Amniotic epithelial cell (primary cell): ENCODE measurements at places on chromosomes 1 and 21.

- peak; percentile 36 for DNase-seq
Measured at GRCh38 chr1:55702064-55702463, 486.9 kb upstream of the USP24 start.

GRCh38 chr1:147891088-147891487, 11.5 kb upstream of the GJA8 start:
- DNase-seq, result no peak

GRCh38 chr1:208030288-208031091, 119.6 kb upstream of the CD34 start:
- no peak for DNase-seq

DNA sequence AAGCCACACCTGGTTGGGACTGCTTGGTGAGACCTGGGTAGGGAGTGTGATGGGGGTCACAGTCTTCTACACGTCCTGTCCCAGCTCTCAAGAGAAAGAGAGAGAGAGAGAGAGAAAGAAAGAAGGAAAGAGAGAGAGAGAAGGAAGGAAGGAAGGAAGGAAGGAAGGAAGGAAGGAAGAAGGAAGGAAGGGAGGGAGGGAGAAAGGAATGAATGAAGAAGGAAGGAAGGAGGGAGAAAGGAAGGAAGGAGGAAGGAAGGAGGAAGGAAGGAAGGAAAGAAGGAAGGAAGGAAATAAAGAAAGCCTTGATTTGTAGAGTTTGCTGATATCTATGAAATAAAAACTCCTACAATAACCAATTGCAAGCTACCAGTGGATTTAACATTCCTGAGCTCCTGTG, 28.5 kb upstream of the SOX13 start:
- DNase-seq, result no peak

DNA sequence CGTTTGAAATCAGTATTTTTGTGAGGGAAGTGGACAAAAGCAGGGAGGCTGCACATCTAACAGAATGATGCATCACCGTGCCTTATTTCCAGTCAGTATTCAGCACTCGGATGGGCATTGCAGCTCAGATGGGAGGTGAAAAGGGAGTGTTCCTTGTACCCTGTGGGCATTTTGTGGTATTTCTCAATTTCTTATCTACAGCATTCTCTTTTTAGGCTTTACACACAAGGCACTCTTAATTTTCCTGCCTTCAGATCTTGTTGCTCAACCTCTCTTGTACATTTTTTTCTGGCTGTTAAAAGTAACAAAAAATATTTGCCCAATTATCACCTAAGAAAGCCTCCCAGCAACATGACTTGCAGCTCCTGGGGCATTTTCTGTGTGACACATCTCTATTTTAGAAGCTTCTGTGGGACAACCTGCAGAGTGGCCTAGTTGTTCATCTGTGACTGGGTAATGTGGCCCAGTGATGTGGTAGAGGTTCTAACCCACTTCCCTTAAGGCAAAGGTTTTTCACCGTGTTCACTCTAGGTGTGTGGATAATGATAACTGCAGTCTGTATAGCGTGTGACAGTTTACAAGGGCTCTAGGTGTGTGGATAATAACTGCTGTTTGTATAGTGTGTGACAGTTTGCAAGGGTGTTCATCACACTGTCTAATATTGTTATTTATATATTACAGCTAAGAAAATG, 257.2 kb downstream of the PTGER3 start:
- DNase-seq, result no peak

- DNase-seq, result no peak
Measured at GRCh38 chr21:25701529-25701928, 33.2 kb downstream of the ATP5PF start.

- DNase-seq, result no peak
Measured at GRCh38 chr1:214187121-214187900, 93.6 kb upstream of the SMYD2 start.

DNA sequence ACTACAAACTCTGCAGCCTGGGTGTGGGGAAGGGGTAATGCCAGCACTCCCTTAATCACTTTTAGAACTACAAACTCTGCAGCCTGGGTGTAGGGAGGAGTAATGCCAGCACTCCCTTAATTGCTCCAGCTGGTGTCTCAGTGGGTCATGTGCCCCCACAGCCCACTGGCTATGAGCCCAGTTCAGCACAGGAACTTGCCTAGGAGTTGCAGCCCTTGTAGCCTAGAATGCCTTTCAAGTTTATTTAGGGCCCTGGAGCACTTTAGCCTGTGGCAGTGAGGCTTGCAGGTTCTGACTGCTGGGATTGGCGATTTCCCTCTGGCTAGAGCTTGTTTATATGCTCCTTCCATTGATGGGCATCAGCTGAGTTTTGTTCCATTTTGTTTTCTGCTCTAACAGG, 17.1 kb downstream of the VN1R5 start:
- no peak for DNase-seq

DNA sequence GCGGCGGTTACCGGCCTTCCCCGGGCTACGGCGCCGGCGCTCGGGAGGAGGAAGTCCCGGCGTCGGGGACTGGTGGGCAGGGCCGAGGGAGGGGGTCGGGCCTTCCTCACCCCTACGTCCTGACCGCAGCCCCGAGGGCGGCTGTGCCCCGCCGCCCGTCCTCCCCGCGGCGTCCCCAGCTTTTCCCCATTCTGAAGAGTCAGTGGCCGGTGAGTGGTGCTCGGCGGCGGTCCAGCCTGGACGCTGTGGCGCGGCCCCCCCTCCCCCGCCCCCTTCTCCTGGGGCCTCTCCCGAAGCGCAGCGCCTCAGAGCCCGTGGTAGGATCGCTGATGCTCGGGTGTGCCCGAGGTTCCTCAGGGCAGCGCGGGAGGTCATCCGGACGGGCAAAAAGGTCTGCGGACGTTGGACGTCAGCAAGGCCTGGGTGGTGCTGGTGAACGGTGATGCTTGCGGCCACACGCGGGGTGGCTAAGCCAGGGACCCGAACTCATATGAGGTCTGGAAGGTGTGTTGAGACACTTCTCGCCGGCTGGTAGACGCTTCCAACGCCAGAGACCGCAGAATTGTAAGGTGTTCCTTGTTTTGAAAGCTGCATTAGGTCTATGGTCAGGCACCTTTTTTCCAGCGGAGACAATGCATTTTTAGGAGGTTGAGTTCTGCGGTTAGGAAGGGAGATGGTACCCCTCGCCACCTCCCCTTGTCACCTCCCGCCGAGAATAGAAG, 725 bp downstream of the SLC25A33 start:
- peak; percentile 17 for DNase-seq

DNA sequence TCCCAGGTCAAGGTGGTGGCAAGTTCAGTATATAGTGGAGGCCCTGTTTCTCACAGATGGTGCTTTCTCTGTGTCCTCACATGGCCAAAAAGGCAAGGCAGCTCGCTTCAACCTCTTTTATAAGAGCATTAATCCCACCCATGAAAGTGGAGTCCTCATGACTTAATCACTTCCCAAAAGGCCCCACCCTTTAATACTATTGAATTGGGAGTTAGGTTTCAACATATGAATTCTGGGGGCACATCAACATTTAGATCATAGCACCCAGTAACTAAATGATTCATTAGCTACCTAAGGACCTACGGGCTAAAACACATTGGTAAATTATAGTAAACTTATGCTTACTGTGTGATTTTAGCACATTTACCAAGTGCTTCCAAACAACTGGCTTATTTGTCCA, 317.9 kb downstream of the LTN1 start:
- no peak for DNase-seq

DNA sequence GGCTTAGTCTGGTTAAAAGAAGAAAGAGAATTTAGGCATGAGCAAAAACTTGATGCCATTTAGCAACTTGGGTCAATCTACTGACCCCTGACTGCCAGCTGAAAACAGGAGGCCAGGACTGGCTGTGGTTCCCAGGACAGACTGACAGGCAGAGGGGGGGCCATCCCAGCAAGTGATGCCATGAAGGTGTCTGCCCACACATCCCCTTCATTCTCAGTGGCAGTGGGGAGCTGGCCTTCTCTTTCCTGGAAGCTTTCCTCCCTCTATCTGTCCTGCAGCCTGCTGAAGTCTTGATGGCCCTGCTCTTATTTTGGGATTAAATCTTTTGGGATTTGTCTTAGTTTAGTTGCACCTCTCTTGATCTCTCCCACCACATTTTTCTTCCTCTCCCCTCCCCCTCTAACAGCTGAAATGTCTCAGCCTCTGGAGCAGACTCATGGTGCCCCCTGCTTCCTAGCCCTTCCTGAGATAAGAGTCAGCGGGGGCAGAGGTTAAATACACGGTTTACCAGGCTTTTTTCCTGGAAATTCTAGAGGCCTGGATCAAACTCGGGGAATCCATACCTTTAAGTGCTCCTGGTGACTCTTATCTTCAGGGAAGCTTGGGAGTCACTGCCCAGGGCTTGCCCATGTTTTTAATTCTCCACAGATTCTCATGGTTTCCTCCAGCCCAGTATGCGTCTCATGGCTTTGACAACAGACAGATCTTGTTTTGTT, 99.5 kb upstream of the TSPAN2 start:
- DNase-seq, result no peak

DNA sequence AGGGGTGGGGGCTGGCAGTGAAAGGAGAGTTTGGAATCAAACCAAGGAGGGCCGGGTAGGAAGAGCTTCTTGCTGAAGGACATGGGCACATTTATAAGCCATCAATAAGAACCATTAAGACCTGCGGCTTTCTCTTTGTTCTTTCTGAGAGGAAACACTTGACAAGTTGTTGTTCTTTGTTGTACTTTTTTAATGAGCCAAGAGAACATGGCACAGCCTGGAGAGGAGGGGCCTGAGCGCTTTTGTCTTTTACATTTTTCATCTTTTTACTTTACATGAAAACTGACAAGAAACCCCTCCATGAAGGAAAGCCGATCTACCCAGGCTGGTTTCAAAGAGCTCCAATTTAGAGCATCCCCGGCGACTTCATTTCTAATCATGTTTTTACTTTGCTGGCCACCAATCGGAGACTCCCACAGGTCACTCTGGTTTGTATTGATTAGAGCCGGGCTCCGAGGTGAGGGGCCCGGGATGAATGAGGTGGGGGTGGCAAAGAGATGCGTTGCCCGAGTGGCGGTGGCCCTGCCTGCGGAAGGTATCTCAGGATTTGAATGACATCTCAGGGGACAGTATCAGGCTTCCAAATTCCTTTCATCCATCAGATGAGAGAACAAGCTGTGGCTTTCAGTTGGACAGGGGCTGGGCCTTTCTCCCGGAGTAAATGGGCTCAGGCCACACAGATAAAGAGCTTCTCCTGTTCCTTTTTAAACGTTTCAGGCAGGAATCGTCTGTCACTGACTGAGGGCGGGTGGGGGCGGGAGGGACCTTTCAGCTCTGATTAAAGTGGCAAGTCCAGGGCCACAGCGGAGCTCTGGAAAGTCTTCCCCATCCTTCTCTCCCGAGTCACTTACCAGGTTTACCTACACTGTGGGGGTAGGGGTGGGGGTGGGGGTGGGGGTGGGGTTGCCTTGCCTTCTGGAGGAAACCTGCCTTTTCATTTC, 138.8 kb upstream of the ARHGEF16 start:
- no peak for DNase-seq

DNA sequence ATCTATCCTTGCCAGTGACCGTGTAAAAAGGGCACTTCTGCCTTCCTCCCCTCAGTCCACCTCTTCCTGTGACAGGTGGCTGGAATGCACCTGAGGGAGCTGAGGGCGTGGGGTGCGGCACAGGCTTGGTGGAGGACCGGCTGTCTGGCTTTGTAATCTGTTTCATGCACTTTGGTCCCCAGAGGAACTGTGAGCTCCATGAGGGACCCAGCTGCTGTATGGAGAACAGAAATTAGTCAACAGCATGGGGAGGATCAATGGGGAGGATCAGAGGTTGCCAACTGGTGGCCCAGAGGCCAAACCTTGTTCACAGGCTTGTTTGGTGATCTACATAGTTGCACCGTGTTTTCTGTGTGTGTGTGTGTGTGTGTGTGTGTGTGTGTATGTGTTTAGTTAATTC, 19.0 kb upstream of the LUZP1 start:
- no peak for DNase-seq

DNA sequence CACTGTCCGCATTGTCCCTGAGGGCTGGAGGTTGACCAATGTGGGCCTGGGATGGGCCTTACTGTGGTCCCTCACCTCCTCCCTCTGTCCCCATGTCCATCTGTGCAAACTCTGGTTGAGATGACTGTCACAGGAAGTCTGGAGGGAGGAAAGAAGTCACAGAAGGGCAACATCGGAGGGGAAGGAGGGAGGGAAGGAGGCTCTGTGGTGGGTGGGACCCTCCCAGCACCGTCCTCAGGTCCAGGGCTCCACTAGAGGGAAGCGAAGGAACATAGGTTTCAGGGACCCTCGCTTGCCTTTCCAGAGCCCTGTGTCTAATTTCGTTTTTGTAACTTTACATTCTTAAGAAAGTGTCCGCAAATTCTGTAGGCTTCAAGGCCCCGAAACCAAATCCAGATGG, 111.3 kb upstream of the SLC44A3 start:
- DNase-seq, result no peak

DNA sequence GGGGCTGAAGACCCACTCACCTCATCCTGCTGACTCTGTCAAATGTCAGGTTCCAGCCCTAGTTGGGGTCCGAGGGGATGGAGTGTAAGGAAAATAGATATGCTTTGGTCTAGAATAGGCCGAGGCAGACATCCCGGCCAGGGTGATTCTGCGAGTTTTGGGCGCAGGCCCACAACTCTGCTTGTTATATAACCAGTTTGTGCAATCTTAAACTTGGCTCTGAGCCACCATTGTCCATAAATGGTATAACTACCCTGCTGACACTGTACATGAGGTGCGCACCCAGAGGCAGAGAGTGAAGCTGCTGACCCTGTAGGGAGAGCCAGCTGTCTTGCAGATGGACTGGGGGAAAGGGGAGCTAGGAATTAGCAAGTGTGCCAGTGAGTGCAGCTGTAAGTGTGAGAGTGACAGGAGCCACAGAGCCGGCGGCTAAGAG, 1388.8 kb downstream of the AMY1C start:
- no peak for DNase-seq

DNA sequence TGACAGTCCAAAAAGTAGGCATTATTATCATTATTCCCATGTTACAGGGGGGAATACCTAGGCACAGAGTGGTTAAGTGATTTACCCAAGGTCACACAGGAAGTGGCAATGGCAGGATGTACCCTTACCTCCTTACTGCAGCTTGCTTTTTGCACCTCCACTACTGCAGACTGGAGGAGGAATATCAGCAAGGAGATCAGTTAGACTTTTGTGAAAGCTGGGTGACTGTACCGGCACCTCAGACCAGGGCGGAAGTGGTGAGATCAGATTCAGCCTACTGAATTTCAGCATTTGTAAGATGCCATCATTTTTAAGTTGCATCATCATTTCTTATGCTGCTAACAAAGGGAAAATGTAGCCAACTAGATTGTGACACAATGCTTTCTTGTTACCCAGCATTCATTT, 4.5 kb downstream of the ADARB1 start:
- peak; percentile 96 for DNase-seq
